ENCODE measurements at places on chromosomes 1 and 21.

DNA sequence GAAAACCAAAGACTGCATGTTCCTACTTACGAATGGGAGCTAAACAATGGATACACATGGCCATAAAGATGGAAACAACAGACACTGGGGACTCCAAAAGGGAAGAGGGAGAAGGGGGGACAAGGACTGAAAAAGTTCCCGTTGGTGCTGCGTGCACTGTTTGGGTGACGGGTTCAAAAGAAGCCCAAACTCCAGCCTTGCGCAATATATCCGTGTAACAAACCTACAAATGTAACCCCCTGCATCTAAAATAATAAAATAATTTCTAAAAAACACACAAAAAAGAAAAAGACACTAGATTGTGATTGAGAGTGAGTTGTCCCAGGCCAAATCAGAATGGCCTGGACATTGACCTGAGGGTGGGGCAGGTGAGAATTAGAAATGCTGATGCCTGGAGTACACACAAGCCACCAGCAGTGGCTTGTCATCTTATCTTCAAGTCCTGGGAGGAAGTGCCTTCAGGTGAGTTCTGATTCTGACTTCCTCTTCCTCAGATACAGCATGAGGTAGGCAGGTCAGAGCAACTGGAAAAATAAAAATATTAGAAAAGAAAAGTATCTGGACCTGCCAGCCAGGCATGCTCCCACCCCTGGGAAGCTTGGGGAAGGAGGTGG, 54.7 kb downstream of the SPATA46 start:
- DNase-seq: no peak

DNA sequence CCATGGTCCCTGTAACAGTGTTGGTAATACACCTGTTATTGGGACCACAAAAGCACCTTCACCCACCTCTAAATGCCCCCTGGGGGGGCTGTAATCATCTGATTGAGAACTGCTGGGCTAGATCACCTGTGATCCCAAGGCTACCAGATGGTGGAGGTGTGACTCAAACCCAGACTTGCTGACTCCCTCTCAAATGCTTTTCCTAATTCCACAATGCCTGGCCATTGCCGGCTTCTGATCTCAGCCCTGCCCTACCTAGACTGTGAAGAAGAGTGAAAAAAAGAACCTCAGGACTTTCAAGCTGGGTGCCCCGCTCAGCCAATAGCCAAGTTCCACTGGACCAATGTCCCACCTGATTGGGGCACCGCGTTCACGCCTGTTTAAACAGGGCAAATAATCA, 9.6 kb downstream of the TMEM9 start:
- DNase-seq: no peak

- DNase-seq: no peak
Measured at GRCh38 chr1:87760155-87760554, 431.5 kb downstream of the LMO4 start.

DNA sequence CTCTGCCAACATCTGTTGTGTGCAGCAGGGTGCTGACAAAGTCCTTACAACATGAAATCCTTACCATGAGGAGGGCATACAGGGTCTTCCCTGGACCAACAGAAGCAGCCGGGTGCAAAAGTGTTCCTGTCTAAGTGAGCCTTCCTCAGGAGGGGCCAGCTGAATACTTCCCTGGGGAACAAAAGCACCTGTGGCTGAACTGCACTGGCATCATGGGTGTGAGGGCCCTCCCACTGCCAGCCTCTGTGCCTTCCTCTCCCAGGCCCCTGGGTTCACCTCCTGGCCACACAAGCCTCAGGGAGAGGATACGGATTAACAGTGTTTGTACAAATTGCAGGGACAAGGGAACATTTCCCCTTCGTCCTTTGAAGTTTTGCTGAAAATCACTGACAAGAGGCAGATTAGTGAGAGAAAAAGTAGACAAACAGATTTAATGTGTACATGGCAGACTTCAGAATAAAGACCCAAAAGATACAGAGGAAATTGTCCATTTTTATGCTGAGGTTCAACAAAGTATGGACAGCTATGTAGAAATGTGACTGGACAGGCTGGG, 91.0 kb upstream of the PPM1J start:
- no peak for DNase-seq

- no peak for DNase-seq
Measured at GRCh38 chr1:171901245-171901644, 59.9 kb downstream of the DNM3 start.

- DNase-seq: no peak
Measured at GRCh38 chr21:39968010-39968409, 100.8 kb downstream of the PCP4 start.

DNA sequence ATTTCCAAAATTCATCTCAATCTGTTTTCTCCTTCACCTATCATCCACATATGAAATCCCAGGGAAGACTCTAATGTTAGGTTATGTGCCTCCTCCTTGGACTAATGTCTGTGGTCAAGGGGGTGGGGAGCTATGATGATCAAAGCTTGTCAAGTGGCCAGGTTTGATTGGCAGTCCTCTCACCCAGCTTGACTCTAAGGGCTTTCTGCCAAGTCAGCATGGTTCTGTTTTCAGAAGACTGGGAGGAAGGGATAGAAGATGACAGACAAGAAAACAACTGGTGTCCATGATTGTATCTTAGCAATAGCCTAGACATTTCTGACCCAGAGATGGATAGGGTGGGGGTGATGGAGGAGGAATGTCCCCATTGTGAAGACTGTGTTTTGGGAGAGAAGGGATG, 9.1 kb upstream of the THEM5 start:
- no peak for DNase-seq

DNA sequence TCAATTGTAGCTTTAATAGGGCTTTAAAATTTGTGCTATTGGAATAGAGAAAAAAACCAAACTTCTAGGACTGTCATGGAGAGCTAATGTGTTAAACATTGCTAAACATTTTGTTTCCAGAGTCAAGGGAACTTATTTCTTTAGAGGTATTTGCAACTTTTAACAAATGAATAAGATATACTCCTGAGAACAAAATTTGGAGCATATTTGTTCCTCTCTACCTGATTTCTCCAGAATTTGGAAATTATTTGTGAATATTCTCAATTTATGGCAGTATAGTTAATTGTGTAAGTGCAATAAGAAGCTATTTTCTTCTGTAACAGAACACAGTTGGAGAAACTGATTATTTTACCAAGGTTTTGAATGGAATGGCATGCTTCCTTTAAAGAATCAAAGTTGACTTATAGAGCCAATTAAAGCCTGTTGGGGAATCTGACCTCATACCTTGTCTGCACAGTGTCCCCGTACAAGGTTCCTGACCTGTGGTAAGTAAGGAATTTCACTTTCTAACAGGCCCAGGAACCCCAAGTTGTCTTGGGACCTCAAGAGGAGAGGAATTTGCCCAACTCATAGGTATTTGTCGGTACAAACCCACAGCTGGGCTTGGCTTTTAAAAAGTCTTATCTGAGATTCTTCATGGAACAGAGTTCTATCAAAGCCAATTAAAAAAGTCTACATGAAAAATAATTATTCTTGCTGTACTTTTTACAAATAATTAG, 72.6 kb upstream of the CSF1 start:
- DNase-seq: no peak
